ENCODE measurements at places on chromosomes 5 and 9.

DNA sequence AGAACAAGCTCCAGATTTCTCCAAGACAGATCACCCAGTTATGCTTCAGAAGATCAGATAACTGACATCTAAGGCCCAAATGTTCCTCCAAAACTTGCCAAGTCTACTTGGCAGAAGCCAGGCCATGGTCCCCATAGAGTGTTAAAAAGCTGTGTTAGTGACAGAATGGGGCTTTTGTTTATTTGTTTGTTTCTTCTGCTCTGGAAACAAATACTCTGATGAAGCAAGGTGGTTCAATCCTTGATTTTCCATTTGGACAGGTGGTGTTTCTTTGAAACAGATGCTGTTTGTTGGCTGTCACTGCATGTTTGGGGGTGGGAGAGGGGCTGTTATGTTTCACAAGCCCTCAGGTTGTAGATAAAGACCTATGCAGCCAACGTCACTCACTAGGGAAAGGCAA, 264.0 kb downstream of the FAM114A2 start:
- DNase-seq, result no peak

GRCh38 chr5:132498152-132498551, 7.6 kb upstream of the IRF1 start:
- no peak for DNase-seq

GRCh38 chr5:157046041-157046440, 12.9 kb downstream of the HAVCR1 start:
- no peak for DNase-seq

- no peak for DNase-seq
These were observed 308.6 kb upstream of the RPS23 start for GRCh38 chr5:82586661-82587310.
